Fibroblast of skin of right quadriceps (primary cell): ENCODE measurements at places on chromosomes 2 and 18.

- peak; percentile 85 for DNase-seq
These were observed 107.7 kb upstream of the PPP1CB start for GRCh38 chr2:28643911-28644334.

DNA sequence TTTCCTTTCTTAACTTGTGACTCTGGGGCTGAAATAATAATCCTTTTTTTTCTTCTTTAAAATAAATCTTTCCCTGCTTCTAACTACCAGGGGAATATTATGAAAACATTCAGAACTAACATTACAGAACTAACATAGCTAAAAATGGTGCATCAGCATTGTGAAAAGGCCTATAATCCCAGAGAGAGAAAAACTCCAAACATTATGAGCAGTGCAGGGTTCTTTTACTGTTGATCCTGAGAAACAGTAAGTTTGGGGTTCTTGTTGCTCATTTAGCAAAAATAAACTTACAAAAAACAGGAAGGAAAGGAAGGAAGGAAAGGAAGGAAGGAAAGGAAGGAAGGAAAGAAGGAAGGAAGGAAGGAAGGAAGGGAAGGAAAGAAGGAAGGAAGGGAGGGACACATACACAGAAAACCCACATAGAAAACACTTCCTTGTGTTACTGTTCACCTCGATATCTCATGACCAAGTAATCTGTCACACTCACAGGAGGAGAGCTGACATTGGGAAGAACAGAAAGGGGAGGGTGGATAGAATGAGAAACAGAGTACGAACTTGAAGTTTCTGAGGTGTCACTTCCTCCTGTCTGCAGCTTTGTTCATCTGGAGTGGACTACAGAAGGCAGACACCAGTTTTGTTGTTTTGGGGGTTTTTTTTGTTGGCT is 18.4 kb upstream of the PIK3C3 start:
- DNase-seq: no peak

- DNase-seq: peak; percentile 94
These were observed 50.0 kb downstream of the LPIN1 start for GRCh38 chr2:11796190-11797171.

DNA sequence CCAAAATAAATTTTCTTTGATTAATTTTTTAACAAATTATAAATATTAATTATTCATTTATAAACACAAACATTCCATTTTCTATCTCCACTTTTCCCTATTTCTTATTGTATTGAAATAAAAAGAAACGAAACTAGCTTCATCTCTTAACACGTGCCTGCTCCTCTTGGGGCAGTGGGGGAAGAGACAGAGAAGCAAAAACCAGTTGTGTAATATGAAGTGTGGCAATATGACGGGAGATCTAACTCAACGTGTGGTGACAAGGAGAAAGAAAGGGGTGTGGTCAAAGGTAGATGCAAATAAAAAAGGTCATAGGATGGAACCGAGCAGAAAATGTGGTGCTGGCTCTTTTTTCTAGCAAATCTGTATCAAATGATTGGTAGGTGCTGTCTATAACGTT is 106.9 kb upstream of the SLC8A1 start:
- DNase-seq: no peak

DNA sequence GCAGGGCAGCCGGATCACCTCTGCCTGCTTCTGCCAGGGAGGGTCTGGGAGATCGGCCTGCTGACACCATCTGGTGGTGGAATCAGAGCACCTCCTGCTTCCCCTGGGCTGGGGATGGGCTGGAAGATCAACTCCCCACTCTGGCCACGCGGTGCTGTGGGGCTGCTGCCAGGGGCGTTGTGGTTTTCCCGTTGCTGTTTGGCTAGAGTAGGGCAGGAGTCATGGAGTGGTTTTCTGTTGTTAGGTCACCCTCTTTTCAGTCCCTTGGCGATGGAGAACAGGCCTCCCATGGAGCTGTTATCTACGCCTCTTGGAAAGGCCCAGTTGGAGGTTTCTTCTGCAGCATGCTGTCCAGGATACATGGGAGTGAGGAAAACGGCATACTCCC is 15.2 kb downstream of the BCL2L11 start:
- DNase-seq: peak; percentile 22
